Common myeloid progenitor, CD34-positive (primary cell): ENCODE measurements at places on chromosomes 7 and 10.

GRCh38 chr7:43781726-43782607 is 23.5 kb downstream of the BLVRA start:
- no peak for DNase-seq

DNA sequence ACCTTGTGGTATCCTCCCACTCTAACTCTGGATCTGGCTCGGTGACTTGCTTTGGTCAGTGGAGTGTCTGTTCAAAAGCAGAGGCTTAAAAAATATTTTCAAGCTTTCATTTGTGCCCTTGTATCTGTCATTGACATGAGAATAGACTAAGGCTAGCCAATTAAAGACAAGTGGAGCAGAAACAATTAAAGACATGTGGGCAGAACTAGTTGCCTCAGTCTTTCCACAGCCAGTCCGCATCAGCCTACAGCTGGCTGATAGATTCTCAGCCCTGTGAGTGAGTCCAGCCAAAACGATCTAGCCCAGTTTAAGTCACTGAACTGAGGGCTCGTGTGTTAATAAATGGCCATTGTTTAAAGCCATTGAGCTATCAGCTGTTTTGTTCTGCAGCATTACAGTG is 185.2 kb upstream of the DGKB start:
- DNase-seq: no peak

DNA sequence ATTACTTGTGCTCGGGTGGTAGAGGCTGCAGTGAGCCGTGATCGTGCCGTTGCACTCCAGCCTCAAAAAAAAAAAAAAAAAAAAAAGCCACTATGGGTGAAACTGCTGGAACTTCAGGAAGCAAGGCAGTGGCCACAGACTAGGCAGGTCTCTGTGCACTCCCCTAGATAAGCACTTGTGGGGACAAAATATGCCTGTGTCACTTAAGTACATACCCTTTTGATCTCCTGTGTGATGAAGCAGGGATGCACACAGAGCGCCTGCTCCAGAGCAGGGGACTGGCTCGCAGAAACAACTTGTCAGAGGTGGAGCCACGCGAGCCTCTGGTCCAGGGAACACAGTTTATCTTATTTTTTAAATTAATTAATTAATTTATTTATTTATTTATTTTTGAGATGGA is 42.9 kb upstream of the PSAP start:
- peak; percentile 84 for DNase-seq

DNA sequence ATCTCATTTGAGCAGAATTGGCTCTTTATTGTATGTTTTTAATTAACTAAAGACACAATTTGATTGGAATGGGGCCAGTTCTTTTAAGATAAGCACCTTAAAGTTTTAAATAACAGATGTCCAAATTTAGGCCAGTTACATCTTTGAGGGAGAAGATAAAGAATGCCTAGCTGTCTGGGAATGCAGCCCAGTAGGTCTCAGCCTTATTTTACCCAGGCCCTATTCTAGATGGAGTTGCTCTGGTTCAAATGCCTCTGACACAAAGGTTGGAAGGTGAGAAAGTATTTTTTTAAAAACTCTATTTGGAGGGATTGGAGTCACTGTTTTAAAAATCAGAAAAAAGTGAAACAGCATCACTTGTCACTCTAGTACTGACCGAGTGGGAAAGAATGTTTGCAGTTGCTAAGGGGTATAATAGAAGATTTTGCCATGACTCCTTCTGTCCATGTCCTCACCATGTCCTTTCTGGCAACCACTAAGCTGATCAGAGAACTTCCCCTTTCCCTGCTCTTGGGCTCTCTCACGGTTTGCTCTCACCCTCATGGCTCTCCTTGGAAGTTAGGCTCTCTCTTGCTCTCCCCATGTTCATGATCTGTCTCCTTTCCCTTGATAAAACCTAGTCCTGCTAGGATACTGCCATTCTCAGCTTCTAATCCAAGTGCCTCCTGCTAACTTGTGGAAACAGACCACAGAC is 238.2 kb upstream of the AGK start:
- DNase-seq: no peak

- no peak for DNase-seq
These were observed 565.9 kb upstream of the NRG3 start for GRCh38 chr10:81309041-81309552.

- no peak for DNase-seq
These were observed 157.3 kb downstream of the MBL2 start for GRCh38 chr10:52615331-52615730.

GRCh38 chr7:106639476-106640334 is 21.3 kb downstream of the CCDC71L start:
- DNase-seq: no peak

GRCh38 chr7:36683695-36684357 is 40.5 kb downstream of the AOAH start:
- DNase-seq: no peak

- no peak for DNase-seq
These were observed 72.4 kb downstream of the DLG5 start for GRCh38 chr10:77854115-77854514.

GRCh38 chr7:128005117-128005516 is 26.1 kb downstream of the LRRC4 start:
- no peak for DNase-seq

GRCh38 chr7:133292631-133293030 is 39.8 kb downstream of the EXOC4 start:
- DNase-seq: no peak

DNA sequence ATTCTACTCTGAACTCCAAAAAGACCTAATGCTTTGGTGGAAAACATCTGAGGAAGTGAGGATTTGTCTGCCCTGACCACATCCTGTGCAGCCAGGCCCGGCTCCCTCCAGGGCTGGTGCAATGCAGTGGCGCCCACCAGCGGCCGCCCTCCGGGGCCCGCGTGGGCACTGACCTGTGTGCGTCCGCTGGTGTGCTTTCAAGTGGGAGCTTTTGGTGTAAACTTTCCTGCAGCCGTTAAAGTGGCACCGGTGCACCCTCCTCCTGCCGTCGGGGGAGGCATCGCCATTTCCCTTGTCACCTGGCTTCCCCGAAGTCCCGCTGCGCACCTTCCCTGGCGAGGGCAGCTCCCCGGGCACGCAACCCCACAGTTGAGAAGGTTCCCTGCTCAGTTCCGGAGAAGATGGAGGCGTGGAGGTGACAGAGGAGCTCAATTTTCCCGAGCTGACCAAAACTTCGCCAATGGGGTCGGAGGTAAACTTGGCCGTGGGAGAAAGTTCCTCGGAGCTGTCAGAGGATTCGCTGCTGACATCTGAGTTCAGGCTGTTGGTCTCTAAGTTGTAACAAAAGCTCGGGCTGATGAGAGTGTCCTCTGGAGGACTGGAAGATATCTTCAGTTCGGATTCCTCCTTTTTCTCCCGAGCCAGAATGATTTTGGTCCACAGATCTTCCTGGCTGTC is 3.4 kb downstream of the KLF6 start:
- no peak for DNase-seq

GRCh38 chr7:155201325-155202087 is 96.2 kb upstream of the INSIG1 start:
- DNase-seq: no peak

DNA sequence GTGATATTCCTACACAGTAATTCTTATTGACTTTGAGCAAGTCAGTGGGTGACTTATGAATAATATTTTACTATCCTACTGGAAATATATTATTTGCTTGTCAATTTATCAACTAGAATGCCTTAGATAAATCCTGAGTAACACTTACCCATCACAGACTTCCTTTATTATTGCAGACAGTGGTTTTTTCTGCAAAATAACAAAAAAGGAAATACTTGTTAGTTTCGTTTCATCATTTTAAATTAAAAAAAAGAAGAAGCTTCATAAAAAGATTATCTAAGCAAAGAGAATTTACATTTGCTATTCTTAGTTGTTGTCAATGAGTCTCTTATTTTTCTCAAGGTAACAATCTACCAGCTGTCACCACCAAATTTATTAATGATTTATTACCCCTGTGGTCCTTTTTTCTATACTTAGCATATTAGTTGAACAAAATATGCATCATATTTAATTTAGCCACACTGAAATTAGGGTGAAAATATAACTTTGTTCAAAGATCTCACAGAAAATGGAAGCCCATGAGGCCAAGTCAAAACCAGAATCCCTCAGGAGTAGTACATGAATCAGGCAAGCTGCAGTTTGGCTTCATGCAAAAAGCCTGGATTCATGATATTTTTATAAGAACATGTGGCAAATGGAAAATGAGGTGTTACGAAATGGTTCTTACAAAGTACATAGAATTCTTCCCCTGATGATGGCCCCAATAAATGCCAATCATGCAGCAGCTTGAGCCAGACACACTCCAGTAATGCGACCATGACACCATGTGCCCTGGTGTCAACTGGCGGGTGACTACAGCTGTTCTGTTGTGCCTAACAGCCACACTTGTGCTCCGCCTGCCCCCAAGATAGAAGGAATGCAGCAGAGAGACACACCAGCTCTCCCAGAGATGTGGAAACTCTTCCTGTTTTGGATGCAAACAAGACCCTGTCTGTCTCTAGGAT is 132.6 kb downstream of the ELMO1 start:
- DNase-seq: no peak

DNA sequence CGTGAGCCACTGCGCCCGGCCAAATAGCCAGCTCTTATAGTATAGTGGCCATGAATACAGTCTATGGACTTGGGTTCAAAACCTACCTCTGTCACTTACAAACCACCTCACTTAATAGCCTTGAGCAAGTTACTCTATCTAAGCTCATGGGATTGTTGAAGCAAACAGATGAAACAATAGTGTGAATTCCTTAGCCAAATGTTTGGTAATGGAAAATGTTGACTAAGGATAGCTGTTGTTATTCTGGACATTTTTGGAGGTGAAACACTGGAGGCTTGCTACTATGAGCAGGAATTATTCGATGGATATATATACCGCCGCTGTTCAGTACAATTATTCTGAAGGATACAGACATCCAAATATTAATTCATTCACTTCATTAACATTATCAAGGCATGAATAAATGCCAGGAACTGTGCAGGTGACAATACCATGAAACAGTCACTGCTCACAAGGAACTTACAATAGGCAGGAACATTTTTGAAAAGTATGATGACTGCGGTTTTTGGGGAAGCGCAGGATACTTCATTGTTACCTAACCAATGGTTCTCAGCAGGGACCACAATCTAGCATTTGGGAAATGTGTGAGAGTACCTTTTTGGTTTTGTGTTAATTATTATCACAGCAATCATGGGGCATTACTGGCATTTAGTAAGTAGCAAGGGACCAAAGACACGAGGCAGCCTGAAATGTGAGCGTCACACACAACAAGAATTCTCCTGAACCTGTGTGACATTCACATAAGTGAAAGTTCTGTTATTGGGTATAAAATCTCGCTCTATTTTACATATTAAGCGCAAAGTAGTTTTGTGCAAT is 55.7 kb downstream of the CUBN start:
- DNase-seq: no peak

- DNase-seq: no peak
These were observed 2.0 kb upstream of the MUC12 start for GRCh38 chr7:100967292-100967863.

- no peak for DNase-seq
These were observed 8.1 kb upstream of the ZNF727 start for GRCh38 chr7:64037095-64037494.

DNA sequence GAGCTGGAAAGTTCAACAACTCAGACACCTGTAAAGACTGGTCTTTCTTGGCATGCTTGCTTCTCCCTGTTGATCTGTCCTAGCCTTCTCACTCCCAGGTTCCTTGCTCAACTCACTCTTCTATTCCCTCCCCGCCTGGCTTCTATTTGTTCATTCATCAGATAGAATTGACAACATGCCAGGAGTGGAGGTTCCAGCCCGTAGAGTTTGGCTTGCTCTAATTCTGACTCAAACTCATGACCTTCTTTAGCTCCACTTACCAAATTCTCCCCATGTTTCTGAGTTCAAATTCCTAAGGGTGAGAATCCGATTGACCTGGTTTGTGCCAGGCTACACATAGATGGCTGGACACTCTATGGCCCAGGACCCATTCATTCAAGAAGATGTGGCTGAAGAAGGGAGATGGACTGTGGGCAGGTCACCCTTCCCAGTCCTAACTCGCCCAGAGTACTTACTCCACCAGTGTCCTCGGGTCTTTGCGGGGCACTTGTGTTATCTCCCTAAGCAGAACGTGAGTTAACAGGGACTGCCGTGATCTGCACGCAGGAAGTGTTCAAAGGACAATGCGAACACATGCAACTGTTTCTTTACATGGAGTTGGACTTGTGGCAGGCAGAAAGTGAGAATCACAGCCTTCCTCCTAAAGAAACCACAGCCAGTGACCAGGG is 4.0 kb upstream of the TMEM236 start:
- DNase-seq: no peak

- no peak for DNase-seq
These were observed 14.0 kb downstream of the ITGB1 start for GRCh38 chr10:32943854-32944661.

DNA sequence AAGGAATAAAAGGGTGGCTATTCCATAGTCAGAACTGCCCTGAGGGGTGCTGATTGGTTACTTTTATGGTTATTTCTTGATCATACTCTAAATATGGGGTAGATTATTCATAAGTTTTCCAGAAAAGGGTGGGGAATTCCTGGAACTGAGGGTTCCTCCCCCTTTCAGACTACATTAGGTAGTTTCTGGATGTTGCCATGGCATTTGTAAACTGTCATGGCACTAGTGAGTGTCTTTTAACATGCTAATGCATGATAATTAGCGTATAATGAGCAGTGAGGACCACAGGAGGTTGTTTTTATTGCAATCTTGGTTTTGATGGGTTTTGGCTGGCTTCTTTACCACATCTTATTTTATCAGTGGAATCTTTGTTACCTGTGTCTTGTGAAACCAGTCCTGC is 26.5 kb upstream of the POT1 start:
- no peak for DNase-seq
